Right atrium auricular region (tissue), 2 donors: ENCODE measurements at places on chromosomes 16 and 17.

DNA sequence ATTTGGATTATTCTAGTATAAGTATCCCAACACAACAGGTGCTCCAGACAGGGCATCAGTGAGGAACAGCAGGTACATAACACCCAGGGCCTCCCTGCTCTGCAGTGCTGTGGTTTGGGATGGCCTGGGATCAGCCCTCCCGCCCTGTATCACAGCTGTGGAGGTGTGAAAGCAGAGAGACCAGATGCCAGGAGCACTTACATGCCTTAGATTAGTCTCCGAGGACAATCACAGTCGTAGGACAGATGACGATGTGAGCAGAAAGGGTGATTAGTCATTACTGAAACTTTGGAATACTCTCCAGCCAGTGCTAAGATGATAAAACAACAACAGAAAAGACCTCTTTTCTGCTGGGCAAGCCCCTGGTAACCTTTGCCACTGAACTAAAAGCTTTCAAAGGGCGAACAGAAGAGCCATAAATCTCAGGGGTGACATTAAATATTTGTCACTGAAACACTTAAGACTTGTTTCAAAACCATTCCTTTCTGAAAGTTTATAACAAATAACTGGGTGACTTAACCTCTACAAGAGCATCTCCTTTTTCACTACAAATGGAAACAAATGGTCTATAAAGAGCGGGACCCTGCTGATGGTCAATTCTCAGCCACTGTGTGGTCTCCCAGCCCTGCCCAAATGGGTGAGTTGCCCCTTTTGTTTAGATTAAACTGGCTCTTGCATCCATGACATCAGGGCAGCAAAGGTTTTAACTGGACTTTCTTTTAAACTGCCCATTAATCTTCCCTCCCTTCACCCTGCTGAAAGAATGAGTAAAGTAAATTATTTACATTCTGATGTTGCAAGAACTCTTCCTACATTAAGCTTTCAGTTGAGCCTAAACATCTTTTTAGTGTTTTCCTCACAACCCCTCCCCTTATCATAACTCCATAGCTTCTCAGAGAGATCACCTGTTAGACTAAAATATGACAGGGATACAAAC is 183.1 kb upstream of the COX10 start:
- DNase-seq = no peak

DNA sequence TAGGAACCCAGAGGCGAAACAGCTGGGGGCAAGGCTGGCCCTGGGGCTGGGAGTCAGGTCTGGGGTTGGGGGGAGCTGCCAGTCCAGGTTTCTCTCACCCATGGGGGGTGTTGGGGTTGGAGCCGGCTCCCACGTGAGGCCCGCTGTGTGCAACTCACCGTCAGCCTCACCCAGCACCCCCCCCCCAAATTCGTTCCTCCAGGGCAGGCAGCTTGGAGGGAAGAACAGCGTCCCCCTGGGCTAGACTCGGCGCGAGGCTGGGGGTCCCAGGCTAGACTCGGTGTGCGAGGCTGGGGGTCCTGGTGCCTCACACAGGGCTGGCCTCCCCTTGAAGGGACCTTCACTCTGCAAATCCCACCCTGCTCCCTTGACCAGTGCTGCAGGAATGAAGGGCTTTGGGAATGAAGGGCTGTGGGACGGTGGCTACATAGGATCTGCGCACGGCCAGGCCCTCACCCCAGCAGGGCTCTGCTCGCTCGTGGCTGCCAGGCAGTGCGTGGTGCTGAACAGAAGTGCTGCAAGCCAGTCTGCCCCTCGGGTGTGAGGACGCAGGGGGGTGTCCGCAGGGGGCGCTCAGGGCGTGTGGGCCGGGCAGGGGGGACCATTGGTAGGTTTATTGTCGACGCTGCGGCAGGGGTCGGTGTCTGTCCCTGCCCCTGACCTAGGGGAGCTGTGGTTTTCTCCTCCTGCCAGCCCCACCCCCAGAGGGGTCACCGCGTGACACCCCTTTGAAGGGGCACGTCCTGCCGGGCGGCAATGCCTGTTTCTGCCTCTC is 74.7 kb downstream of the KLHDC4 start:
- DNase-seq = no peak

DNA sequence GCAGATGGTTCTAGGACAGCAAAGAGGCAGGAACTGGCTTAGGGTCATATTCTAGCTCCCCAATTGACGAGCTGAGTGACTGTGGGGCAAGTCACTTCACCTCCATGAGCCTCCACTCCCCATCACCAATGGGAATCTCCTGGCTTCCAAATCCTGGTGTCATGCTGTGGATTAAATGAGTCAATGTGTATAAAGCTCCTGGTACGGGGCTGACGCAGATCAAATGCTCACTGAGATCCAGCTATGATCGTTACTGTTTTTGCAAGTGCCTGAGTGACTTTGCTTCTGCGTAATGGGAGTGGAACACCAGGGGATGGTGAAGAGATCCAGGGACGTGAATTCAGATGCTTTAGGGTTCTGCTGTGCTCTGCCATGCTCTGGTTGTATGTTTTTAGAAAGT is 2.4 kb downstream of the SEC14L5 start:
- DNase-seq = no peak

GRCh38 chr17:81553018-81553615 is 964 bp upstream of the FAAP100 start:
- DNase-seq = peak; percentile 74

GRCh38 chr16:85519540-85520231 is 93.4 kb upstream of the GSE1 start:
- no peak for DNase-seq

DNA sequence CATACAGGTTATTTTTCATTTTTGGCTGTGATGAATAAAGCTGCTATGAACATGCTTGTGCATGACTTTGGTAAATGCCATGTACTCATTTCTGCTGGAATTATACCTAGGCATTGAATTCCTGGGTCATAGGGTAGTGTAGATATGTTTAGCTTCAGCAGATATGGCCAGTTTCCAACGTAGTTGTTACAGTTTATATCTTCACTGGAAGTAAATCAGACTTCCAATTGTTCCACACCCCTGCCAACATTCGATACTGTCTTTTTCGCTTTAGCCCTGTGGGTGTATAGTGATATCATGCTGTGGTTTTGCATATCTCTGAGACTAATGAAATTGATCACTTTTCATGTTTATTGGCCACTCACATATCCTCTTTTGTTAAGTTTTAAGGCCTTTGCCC is 50.4 kb downstream of the ARHGAP27 start:
- no peak for DNase-seq

DNA sequence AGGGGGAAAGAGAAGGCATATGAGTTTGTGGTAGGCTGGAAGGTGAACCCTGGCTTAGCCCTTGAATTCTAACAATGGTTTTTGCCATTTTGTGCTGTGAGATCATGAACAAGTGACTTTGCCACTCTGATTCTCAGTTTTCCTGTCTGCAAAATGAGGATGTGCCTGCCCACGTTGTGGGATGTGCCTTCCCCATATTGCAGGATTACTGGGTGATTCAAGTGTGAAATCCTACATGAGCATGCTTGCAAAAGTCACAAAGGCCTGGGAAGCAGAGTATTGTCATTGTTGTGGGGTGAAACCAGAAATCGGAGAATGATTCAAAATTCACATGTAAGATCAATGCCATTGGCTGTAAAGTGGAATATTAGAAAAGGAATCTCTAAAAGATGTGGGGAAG is 28.6 kb upstream of the TVP23A start:
- DNase-seq = no peak

DNA sequence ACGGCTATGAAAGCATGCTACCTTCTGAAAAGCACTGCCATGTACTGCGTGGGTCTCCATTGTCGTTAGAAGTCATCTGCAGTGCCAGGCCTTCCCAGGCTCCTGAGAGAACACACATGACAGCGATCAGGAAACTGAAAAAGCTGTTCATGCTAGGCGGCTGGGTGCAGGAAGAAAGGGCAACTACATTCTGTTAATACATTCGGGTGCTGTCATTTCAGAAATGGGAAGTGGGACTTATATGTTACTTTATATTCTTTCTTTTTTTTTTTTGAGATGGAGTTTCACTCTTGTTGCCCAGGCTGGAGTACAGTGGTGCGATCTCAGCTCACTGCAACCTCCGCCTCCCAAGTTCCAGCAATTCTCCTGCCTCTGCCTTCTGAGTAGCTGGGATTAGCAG is 19.9 kb downstream of the CFAP20 start:
- DNase-seq = no peak

DNA sequence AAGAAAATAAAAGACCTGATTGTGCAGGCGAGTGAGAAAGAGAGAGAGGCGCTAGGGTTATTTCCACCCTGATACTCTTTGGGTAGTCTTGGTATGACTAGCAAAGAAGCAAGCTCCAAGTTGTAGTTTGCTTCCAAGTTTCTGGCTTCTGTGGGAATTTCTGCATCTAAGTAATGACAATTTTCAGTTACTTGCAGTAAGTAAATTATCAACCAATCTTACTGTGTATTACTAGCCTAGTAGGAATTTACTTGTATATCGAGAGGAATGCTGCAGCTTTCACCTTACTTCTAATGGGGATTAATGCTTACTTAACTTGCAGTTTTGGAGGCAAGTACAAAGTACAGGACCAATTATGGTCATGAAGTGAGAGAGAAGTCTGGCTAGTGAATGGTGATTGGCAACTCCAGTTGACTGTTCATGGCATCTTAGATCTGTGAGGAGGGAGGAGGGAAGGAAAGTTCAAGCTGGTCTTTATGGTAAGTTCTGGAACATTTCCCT is 31.9 kb downstream of the TENT4B start:
- no peak for DNase-seq

- DNase-seq = no peak
Measured at GRCh38 chr17:32276171-32276601, 10.6 kb downstream of the RHBDL3 start.

GRCh38 chr17:64130559-64131001 is 636 bp upstream of the ERN1 start:
- peak; percentile 75 for DNase-seq

DNA sequence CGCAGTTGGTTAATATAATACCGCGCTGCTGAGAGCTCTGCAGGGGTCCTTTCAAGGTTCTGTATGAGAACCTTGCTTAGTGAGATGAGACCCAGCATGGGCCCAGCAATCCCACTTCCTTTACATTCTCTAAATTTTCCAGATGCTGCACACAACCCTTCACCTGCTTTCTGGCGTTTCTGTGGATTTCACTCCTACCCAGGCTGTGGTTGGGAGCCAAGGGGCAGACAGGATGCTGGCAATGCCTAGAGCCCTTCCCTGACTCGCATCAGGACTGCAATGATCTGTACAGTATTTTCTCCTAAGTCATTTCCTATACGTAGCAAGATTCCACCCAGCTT is 10.1 kb upstream of the PIPOX start:
- DNase-seq = no peak

DNA sequence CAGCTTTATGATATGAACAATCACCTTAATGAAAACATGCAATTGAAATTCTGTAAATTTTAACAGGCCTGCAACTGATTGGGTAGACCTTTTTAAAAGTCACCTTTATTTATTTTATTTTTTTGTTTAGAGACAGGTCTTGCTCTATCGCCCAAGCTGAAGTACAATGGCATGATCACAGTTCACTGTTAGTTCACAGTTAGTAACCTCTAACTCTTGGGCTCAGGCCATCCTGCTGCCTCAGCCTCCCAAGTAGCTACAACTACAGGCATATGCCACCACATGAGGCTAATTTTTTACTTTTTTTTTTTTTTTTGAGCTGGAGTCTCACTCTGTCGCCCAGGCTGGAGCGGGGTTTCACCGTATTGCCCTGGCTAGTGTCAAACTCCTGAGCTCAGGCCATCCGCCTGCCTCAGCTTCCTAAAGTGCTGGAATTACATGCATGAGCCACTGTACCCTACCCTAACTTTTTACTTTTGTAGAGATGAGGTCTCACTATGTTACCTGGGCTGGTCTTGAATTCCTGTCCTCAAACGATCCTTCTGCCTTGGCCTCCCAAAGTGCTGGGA is 28.0 kb downstream of the AP1G1 start:
- no peak for DNase-seq

- no peak for DNase-seq
Measured at GRCh38 chr16:73113336-73113735, 65.4 kb upstream of the ZFHX3 start.

DNA sequence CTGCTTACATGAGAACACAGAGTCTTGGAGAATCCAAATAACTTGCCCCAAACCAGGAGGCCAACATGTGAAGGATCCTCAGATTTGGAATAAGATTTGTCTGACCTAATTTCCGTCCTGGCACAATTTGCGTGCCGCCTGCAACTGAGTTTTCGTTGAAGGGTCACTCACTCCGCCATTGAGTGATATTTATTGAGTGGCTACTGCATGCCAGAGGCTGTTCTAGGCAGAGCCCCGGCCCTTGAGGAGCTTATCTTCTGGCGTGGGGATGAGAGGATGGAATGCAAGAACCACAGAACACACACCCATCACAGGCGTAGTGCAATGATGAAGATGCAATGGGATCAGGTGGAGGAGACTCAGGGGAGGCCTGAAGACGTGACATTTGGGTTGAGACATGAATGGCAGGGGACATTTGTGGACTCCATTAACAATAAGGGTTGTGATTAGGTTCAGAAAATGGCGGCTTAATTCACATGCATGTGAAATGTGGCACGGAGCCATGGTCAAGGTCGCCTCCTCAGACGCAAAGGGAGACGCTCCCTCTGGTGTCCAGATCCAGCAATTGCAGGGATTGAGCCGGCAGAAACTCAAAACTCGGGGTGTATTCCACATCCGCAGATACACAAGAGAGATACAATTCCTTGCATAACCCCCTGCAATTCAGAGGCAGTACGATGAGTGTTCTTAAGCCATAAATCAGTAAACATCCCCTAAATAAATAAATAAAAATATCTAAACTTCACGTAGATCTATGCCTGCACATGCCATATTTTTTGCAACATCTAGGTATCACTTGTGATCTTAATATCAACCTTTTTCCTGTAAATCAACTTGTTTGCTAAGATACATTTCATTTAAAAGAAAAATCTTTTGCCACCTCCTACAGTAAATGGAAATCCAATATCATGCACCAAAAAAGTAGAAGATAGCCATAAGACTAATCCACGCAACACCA is 57.9 kb upstream of the CACNG4 start:
- DNase-seq = peak; percentile 75

GRCh38 chr17:4602041-4602440 is 17.7 kb downstream of the SMTNL2 start:
- no peak for DNase-seq

- no peak for DNase-seq
Measured at GRCh38 chr16:79049040-79049439, 551.5 kb downstream of the MAF start.

GRCh38 chr16:21645261-21645721 is 7.1 kb downstream of the IGSF6 start:
- peak; percentile 55 for DNase-seq

DNA sequence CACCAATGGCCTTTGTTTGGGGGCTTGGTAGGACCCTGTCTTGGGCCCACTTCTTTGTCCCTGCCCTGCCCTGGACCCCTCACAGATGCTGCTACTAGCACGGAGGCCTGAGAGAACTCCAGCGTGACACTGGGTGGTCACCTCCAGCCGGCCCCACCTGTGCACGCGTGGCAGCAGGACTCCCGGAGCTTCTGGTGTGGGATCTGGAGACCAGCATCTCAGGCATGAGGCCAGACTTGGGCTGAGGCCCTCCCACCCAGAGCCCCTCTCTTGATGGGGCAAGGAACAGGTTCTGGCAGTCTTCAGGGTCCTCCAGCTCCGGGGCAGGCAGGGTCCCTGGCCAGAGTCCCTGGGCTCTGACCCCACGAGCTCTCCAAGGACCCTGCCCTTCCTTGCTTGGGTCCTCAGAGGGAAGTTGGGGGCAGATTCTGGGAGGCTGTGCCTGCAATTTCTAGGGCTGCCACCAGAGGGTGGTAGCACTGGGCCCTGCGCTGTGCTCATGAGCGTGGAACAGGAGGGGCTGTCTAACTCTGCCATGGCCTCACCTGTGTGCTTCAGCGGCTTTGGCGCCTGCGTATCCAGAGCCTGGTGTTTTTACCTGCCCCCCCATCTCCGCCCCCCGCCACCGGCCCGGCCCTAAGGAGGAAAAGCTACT is 3.1 kb upstream of the BAIAP3 start:
- DNase-seq = no peak
